ENCODE measurements at places on chromosomes 3 and 15. TPM values are rescaled to one million over a fixed set of nuclear protein-coding genes. Genes with fewer than 3 reads are reported as not detected.
A peak's percentile ranks its signal among the peaks of the same experiment; 100 is the strongest.

GRCh38 chr15:55267401-55268175 lies 22.0 kb downstream of the RAB27A start:
- no peak overlapping the region for H3K4me3 ChIP-seq
- no peaks in the 10 kb centered on the region for H3K4me1 ChIP-seq
- no peaks in the 10 kb centered on the region for H3K27me3 ChIP-seq
- no peaks in the 10 kb centered on the region for H3K36me3 ChIP-seq
- H3K27ac ChIP-seq: no peak overlapping the region
- peak; percentile 42 for DNase-seq

GP9 gene
- total RNA-seq: 1.4 TPM

SHQ1 gene
- 26.9 TPM for total RNA-seq

IL5RA gene
- 0.87 TPM for total RNA-seq

Measured in testis (tissue), 5 donors.